Activated CD8-positive, alpha-beta T cell treated with anti-CD3 and anti-CD28 coated beads, Interleukin-2, amount 10 ng/mL, durations not matched to agents 7 days and 5 days (primary cell): ENCODE measurements at places on chromosomes 2 and 18. TPM values are rescaled to one million over a fixed set of nuclear protein-coding genes. Genes with fewer than 3 reads are reported as not detected.

AMER3 gene
- total RNA-seq = not detected

FBXO15 gene
- total RNA-seq = 1.3 TPM

NCK2 gene
- total RNA-seq = 60.7 TPM

HAAO gene
- 0.40 TPM for total RNA-seq

LYPD6B gene
- not detected for total RNA-seq

SERPINB4 gene
- not detected for total RNA-seq

LDLRAD4 gene
- 34.3 TPM for total RNA-seq

EFR3B gene
- 0.05 TPM for total RNA-seq
